Thymus (tissue), 14 donors: ENCODE measurements at places on chromosomes 2 and 18. TPM values are rescaled to one million over a fixed set of nuclear protein-coding genes. Genes with fewer than 3 reads are reported as not detected.

Gene KATNAL2
- total RNA-seq = 2.2 TPM

Gene ABHD1
- 0.09 TPM for total RNA-seq

Gene C2orf80
- not detected for total RNA-seq

Gene AOX1
- 0.42 TPM for total RNA-seq

Gene BUB1
- total RNA-seq = 52.9 TPM

Gene DPYSL5
- total RNA-seq = 0.09 TPM

GRCh38 chr2:240881913-240882312 lies 13.3 kb downstream of the AGXT start:
- no peaks in the 10 kb centered on the region for H3K36me3 ChIP-seq
- H3K27me3 ChIP-seq = no peaks in the 10 kb centered on the region
- H3K4me1 ChIP-seq = no peaks in the 10 kb centered on the region
- no peak for DNase-seq
- H3K4me3 ChIP-seq = no peak overlapping the region

DNA sequence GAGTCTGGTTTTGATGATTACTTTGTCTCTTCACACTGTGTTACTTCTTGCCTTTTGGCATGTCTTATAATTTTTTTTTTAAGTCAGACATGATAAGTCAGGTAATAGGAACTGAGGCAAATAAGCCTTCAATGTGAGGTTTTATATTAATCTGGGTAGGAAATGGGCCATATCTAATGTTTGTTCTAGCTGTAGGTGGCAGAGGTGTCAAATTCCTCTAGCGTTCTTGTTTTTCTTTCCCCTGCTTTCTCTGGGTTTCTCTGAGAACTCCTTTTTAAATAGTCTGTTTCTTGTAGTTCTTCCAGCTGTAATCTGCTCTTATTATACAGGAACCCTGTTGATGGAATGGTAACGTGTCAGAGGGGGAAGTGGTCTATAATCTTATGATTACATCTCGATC lies 5.7 kb downstream of the SP140 start:
- no peak for DNase-seq
- H3K4me3 ChIP-seq = no peak overlapping the region
- no peaks in the 10 kb centered on the region for H3K36me3 ChIP-seq
- H3K27me3 ChIP-seq = no peaks in the 10 kb centered on the region
- H3K27ac ChIP-seq = no peak overlapping the region

DNA sequence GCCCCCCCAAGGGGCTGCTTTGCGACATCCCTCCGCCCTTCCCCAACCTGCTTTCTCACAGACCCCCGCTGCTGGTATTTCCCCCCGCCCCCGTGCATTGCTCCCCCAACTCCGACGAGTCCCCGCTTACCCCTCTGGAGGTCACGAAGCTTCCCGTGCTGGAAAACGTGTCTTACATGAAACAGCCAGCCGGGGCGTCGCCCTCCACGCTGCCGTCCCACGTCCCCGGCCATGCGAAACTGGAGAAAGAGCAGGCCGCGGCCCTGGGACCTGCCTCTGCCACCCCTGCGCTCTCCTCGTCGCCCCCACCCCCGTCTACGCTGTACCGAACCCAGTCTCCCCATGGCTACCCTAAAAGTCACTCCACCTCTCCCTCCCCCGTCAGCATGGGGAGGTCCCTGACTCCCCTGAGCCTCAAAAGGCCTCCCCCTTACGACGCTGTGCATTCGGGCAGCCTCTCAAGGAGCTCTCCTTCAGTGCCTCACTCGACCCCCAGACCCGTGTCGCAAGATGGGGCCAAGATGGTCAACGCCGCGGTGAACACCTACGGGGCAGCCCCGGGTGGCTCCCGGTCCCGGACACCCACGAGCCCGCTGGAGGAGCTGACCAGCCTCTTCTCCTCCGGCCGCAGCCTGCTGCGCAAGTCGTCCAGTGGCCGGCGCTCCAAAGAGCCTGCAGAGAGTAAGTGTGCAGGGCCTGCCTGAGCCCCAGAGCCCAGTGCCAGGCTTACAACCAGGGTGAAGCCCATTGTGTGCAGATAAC lies 183.0 kb downstream of the NYAP2 start:
- H3K4me3 ChIP-seq = no peak overlapping the region
- no peaks in the 10 kb centered on the region for H3K4me1 ChIP-seq
- no peaks in the 10 kb centered on the region for H3K27me3 ChIP-seq
- H3K36me3 ChIP-seq = no peaks in the 10 kb centered on the region

- H3K27me3 ChIP-seq = no peaks in the 10 kb centered on the region
- H3K4me1 ChIP-seq = no peaks in the 10 kb centered on the region
- H3K27ac ChIP-seq = no peak overlapping the region
- H3K36me3 ChIP-seq = no peaks in the 10 kb centered on the region
Observed at GRCh38 chr2:177568390-177568789, 175.8 kb downstream of the AGPS start.

DNA sequence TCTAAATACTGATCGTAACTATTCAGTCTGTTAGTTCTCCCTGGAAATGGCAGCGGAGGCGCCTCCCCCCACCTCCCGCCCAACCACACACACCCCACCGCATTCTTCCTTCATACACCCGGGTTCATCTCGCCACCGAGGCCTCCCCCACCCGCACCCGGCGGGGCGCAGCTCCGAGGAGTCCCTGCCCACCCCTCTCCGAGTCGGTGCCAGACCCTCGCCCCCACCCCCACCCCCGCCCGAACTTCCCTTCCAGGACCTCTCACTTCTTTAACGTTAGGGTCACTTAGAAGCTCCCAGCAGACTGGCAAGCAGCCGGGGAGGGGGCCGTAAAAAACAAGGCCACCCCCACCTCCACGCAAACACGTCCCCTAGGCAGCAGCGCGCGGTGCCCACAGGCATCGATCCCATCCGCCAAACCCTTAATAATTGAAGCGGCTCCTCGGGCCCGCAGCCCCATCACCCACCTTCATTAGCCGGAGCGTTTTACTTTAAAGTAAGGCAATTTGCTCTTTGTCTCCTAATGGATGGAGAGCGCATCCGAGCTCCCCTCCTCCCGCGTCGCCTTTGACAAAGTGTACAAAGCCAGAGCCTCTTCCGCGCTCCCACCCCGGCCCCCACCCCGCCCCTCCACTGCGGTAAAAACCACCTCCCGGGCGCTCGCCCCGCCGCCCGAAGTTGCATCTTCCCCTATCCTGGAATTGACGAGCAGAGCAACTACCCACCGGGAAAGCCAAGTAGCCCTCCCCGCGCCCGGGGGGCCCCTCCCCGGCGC lies 624 bp downstream of the ZNF516 start:
- H3K4me3 ChIP-seq = peak overlapping the region; percentile 76
- peaks cover 8% of the 10 kb centered on the region for H3K4me1 ChIP-seq
- peak; percentile 45 for DNase-seq
- H3K27ac ChIP-seq = peak overlapping the region; percentile 10

GRCh38 chr2:46337208-46337994 lies 40.2 kb downstream of the EPAS1 start:
- H3K36me3 ChIP-seq = no peaks in the 10 kb centered on the region
- H3K27me3 ChIP-seq = no peaks in the 10 kb centered on the region
- H3K4me3 ChIP-seq = no peak overlapping the region
- DNase-seq = no peak

GRCh38 chr2:35082072-35082471 lies 1273.5 kb upstream of the CRIM1 start:
- H3K4me3 ChIP-seq = no peak overlapping the region
- H3K36me3 ChIP-seq = no peaks in the 10 kb centered on the region
- no peak overlapping the region for H3K27ac ChIP-seq
- H3K4me1 ChIP-seq = no peaks in the 10 kb centered on the region
- no peak for DNase-seq
- no peaks in the 10 kb centered on the region for H3K27me3 ChIP-seq

DNA sequence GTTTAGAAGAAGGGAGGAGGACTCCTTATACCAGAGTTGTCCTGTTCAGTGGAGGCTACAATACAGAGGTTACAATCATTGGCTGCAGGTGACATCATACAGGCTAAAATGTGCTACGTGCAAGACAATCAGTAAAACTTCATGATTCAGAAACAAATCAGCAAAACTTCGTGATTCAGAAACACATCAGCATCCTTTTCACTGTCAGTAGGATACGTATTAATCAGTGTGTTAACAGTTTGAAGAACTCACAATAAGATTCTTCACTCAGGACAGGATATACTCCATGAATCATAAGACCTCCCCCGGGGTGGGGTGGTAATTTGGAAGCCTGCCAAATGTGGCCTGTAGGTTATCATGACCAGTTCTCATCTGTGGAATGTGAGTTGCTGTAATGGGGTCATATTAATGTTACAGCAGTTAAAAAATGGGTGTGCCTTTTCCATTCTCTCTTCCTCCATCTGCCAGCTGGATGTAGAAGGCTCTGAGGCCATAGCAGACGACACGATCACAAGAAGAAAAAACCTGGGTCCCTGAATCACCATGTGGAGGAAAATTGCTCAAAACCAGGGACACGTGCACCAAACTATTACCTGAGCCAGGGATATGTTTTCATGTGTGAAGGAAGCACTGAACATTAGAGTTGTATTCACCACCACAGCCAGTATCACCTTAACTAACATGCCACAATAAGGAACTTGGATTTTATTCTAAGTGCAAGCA lies 134.8 kb upstream of the CREB1 start:
- no peak overlapping the region for H3K27ac ChIP-seq
- H3K4me3 ChIP-seq = no peak overlapping the region
- no peaks in the 10 kb centered on the region for H3K27me3 ChIP-seq
- no peak for DNase-seq

GRCh38 chr18:28086670-28087552 lies 90.0 kb downstream of the CDH2 start:
- H3K4me3 ChIP-seq = no peak overlapping the region
- H3K27me3 ChIP-seq = no peaks in the 10 kb centered on the region
- DNase-seq = no peak
- H3K27ac ChIP-seq = no peak overlapping the region
- no peaks in the 10 kb centered on the region for H3K4me1 ChIP-seq
- H3K36me3 ChIP-seq = no peaks in the 10 kb centered on the region

DNA sequence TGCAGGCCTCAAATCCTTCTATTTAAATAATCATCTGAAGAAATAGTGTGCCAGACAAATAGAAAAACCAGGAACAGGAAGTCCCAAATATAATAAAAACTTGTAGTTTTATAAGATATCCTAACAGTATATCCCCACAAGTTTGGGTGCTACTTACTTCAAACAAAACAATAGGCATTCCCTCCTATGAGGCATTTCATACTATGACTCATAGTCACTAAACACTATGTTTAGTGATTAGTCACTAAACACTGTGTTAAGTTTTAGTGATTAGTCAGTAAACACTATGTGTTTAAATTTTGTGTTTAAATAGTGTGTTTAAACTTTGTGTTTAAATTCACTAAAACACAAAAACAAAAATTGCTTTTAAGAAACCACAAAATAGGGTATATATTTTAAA lies 407.0 kb upstream of the CDH19 start:
- no peak overlapping the region for H3K4me3 ChIP-seq
- H3K4me1 ChIP-seq = no peaks in the 10 kb centered on the region
- no peak for DNase-seq
- no peaks in the 10 kb centered on the region for H3K36me3 ChIP-seq
- H3K27ac ChIP-seq = no peak overlapping the region

DNA sequence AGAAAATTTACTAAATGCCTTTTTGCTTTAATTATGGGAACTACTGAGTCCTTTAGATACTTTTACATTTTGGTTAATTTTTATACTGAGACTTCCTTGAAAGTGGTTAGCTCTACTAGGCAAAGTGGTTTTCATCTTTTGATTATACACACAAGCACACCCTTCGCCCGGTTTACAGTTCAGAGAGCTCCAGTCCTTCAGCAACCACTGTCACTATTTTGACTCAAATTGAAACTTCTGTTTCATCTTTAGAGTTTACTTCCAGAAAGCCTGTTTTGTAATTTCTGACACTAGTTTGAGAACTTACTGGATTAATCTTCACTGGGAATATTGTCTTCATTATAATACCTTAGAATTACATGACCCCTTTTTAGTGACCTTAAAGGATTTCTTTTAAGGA lies 140.3 kb upstream of the FOSL2 start:
- no peak overlapping the region for H3K4me3 ChIP-seq
- H3K4me1 ChIP-seq = no peaks in the 10 kb centered on the region
- no peak overlapping the region for H3K27ac ChIP-seq
- DNase-seq = no peak

- no peaks in the 10 kb centered on the region for H3K4me1 ChIP-seq
- H3K36me3 ChIP-seq = no peaks in the 10 kb centered on the region
- H3K4me3 ChIP-seq = no peak overlapping the region
- peaks cover 2% of the 10 kb centered on the region for H3K27me3 ChIP-seq
- no peak overlapping the region for H3K27ac ChIP-seq
- no peak for DNase-seq
Observed at GRCh38 chr2:88069117-88069516, 1.5 kb downstream of the SMYD1 start.
